ENCODE measurements at places on chromosomes 5 and 9.

DNA sequence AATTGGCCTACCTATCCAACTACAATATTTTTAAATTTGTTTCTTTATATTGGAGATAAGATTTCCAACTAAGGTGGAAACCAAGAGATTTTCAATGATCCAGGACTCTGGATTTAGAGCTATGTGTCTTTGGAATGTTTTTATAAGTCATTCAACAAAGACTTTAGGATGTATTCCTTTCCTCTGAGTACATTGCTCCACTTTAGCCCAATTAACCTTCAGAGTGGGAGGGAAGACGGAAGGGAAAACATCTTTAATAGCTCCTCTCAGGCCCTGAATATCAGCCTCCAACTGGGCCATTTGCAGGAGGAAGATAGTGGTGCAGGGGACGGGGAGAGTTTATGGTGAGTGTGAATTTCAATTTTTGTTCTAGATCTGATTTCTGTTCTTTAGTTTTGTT lies 239.2 kb downstream of the PIK3R1 start:
- DNase-seq = no peak

DNA sequence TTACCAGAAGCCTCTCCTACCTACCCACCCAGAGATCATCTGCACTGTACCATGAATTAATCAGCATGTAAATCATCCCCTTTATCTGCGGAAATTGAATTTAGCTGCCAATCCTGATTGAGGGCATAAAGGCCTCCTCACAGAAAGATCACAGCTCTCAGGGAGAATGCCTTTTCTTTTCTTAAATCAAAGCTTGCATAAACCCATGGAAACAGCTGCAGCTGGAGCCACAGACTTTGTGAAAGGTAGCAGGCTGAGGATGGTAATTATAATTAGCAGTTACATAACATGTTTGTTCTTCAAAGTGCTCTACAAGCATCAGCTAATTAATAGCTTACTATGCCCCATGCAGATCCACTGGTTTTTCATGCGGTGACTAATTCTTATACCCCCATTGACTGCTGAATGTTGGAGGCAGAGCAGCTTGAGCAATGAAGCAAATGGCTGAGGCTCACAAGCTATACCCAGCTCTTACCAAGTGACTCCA lies 54.6 kb downstream of the SUSD1 start:
- no peak for DNase-seq

DNA sequence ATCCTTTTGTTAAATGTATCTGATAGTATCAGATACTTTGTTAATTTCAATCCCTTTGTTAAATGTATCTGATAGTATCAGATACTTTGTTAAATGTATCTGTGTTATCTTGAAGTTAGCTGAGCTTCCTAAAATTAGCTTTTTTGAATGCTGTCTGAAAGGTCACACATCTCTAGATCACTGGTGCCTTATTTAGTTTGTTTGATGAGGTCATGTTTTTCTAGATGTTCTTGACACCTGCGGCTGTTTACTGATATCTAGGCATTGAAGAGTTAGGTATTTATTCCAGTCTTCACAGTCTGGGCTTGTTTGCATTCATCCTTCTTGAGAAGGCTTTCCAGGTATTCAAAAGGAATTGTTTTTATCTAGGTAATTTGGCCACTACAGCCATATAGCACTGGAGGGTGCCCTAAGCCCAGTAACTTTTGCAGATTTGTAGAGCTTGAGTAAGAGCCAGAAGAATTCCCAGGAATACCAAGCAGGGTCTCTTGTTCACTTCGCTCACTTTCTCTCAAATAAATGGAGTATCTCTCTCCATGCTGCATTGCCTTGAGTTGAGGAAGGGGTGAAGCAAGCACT lies 435.4 kb upstream of the GRAMD2B start:
- no peak for DNase-seq

GRCh38 chr5:175478384-175479124 lies at the start of gene SFXN1:
Gene SFXN1, plus strand, starts transcription at chr5:175478560. Its CDS starts 13,544 bp downstream, at chr5:175492104.
- DNase-seq = peak; percentile 75

DNA sequence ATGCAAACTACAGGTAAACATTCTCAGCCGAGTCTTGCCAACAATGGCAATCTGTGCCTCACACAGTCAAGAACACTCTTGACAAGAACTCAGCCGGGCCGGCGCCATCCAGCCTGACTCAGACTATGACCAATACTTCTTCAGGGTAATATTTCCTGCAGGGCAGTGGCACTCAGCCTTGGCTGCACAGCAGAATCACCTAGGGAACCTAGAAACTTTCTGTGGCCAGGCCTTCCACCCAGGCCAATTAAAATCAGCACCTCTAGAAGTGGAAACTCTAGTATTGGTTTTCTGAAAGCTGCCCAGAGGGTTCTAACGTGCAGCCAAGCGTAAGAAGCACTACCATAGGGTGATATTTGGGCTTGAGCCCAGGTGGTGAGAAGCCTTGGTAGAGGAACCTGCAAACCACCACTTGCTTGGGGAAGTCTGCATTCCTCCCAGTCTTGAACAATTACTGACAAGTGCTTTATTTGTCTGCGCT lies 120.6 kb downstream of the TTLL11 start:
- DNase-seq = peak; percentile 50

GRCh38 chr5:157248821-157249470 lies 17.0 kb upstream of the CYFIP2 start:
- no peak for DNase-seq

GRCh38 chr9:83449166-83449565 lies 89.0 kb downstream of the FRMD3 start:
- no peak for DNase-seq

DNA sequence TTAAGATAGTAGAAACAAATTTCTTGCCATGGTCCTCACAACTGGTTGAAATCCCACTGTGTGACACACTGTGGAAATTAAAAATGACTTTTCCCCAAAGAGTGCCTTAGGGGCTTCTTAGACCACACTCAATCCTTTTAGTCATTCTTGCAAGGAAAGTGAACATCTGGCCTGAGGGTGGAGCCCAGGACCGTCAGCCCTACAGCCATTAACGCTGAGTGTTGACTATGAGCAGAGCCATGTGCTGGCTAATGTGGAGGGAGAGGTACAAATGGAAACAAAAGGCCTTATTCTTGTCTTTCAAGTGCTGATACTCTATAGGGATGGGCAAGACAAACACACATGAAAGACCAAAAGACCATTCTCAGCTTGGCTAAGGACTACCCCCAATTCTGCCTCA lies 456.5 kb downstream of the ZSWIM6 start:
- DNase-seq = no peak
